ENCODE measurements at places on chromosomes 1 and 21.

GRCh38 chr1:174036798-174037197 lies 14.6 kb upstream of the RC3H1 start:
- H3K27me3 ChIP-seq = no peaks in the 10 kb centered on the region
- H3K4me3 ChIP-seq = no peak overlapping the region
- DNase-seq = no peak
- no peaks in the 10 kb centered on the region for H3K4me1 ChIP-seq

DNA sequence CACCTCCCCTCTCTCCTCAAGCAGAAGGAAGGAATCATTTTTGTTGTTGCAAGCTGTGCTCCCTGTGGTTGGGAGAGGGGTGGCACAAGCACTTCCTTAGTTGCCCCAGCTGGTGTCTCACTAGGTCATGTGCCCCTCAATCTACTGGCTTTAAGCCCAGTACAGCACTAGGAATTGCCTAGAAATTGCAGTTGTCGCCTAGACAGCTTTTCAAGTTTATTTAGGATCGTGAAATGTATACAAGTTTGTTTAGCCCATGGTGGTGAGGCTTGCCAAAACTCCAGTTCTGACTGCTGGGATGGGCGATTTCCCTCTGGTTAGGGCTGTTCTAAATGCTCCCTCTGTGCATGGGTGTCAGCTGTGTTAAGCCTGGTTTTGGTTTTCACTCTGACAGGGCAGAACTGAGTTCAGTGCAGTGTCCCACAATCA lies 126.8 kb upstream of the ZNF644 start:
- no peak overlapping the region for H3K27ac ChIP-seq
- H3K4me1 ChIP-seq = no peaks in the 10 kb centered on the region
- H3K4me3 ChIP-seq = no peak overlapping the region
- H3K27me3 ChIP-seq = no peaks in the 10 kb centered on the region
- DNase-seq = no peak

- H3K36me3 ChIP-seq = no peaks in the 10 kb centered on the region
- no peak overlapping the region for H3K4me3 ChIP-seq
These were observed 263.7 kb downstream of the PTPRU start for GRCh38 chr1:29500041-29500440.

- no peaks in the 10 kb centered on the region for H3K4me1 ChIP-seq
- no peak overlapping the region for H3K27ac ChIP-seq
- no peak overlapping the region for H3K4me3 ChIP-seq
- H3K36me3 ChIP-seq = no peaks in the 10 kb centered on the region
These were observed 251.3 kb upstream of the FMN2 start for GRCh38 chr1:239840336-239840735.

- H3K27ac ChIP-seq = no peak overlapping the region
- H3K4me3 ChIP-seq = no peak overlapping the region
- H3K36me3 ChIP-seq = no peaks in the 10 kb centered on the region
- H3K4me1 ChIP-seq = no peaks in the 10 kb centered on the region
These were observed 71.3 kb downstream of the TMEM53 start for GRCh38 chr1:44602634-44603628.

- H3K4me3 ChIP-seq = no peak overlapping the region
- H3K36me3 ChIP-seq = no peaks in the 10 kb centered on the region
- H3K27me3 ChIP-seq = no peaks in the 10 kb centered on the region
- H3K27ac ChIP-seq = no peak overlapping the region
- DNase-seq = no peak
These were observed 92.6 kb downstream of the ATG4C start for GRCh38 chr1:62876535-62876934.

DNA sequence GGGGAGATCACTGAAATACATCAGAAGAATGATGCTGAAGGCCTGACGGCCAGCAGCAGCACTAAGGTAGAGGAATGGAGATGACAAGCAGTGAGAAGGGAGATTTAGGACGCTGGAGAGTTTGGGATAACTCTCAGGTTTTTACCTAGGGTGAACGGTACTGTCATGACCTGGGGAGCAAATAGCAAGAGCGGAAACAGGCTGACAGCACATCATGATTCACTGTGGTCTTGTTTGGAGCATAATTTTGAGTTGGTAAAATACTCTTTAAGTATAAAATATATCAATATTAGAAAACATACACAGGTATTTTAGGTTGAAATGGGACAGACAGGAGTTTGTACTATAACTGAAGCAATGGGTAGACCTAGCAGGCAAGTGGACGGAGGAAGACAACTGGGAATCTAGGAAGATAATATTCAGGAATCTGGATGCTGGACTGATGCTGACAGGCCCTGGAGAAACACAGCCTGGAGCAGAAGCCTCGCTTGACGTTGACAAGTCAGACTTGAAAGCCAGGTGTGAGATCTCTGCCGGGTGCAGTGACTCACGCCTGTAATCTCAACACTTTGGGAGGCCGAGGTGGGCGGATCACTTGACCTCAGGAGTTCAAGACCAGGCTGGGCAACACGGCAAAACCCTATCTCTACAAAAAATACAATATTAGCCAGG lies 33.3 kb downstream of the ALG14 start:
- DNase-seq = no peak
- H3K36me3 ChIP-seq = no peaks in the 10 kb centered on the region
- H3K4me3 ChIP-seq = no peak overlapping the region
- H3K4me1 ChIP-seq = no peaks in the 10 kb centered on the region
- no peaks in the 10 kb centered on the region for H3K27me3 ChIP-seq

DNA sequence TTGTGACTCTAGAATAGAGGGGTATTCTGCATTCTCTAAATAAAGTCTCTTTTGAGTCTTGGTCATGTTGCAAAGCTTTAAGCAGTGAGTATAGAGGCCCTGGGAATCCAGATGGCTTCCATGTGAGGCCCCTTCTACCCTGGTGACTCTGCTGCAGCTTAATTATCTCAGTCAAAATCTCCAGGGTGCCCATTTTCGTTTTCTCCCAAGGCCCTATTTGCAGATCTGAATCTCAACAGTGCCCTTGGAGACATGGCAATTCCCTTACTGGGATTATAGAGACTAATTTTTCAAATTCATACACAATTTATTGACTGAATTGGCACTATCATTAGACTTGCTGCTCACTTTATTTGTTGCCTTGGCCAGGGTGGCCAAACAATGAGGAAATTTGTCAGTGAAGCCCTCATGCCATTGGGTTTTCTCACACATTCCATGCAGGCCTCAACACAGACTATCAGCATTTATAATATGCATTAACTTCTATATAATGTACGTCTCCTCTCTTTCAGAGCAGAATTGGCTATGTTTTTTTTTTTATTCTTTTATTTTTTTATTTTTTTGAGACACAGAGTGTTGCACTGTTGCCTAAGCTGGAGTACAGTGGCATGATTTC lies 35.1 kb downstream of the PROX1 start:
- no peaks in the 10 kb centered on the region for H3K36me3 ChIP-seq
- no peaks in the 10 kb centered on the region for H3K27me3 ChIP-seq
- no peaks in the 10 kb centered on the region for H3K4me1 ChIP-seq
- no peak for DNase-seq
- no peak overlapping the region for H3K4me3 ChIP-seq

GRCh38 chr21:14686466-14687267 lies 140.6 kb upstream of the SAMSN1 start:
- H3K27me3 ChIP-seq = no peaks in the 10 kb centered on the region
- no peak for DNase-seq

- no peaks in the 10 kb centered on the region for H3K4me1 ChIP-seq
- H3K27me3 ChIP-seq = no peaks in the 10 kb centered on the region
- no peak overlapping the region for H3K27ac ChIP-seq
- H3K4me3 ChIP-seq = no peak overlapping the region
These were observed 18.6 kb upstream of the NTNG1 start for GRCh38 chr1:107122225-107122624.

DNA sequence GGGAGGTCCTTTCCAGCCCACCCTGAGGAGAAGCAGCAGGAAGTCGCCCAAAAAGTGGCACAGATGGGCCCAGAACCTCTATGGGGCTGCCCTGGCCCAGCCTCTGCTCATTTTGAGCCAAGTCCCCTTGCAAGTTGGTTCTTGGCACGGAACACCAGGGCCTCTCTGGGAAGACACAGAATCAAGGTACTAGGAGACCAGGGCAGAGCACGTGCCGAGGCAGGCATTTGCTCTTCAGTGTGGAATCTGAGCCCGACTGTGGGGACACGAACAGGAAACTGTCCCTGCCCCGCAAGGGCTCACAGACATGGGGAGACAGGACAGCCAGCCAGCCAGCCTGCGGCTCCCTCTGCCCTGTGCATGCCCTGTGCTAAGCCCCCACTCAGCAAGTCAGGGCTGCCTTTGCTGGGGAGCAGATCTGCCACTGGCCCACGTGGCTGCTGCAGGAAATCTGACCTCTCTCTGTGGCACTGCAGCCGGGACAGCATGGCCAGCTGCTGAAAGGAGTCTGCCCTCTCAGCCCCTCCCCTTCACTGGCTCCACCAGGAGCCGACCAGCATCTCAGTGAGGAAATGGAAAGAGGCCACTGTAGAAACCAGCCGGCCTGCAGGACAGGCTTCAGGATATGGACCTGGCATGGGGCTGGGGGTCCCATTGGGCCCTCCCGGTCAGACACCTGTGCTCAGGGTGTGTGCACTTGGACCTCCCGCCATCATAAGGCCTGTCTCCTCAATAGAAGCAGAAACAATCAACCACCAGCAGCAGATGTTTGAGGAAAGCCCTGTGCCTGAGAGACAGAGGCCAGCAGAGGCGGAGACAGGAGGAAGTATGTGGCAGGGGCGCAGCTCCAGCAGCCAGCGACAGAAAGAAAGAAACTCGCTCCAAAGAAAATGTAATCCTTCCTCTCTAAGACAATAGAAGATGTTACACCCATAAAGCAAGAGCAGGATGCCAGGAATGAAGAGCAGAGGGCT lies 3.7 kb downstream of the ARHGEF16 start:
- H3K27me3 ChIP-seq = peaks cover 3% of the 10 kb centered on the region
- H3K4me3 ChIP-seq = no peak overlapping the region

DNA sequence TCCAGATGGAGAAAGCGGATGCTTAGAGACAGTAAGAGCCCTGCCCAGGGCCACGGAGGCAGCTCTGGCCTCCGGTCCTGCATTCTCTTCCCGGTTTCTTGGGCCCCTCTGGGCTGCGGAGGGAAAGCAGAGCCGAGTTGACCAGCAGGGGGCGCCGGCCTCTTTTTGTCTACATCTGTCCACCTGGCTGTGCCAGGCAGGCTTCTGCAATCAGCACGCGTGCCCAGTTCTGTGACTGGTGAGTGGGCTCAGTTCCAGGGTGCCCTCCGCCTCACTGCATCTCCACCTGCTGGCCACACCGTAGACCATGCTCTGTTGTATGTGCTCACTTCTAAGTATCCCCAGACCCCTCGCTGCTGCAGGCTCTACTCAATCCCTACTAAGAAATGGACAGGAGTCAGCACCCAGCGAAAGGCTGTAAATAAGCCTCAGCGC lies 6.7 kb upstream of the HUNK start:
- no peaks in the 10 kb centered on the region for H3K36me3 ChIP-seq
- no peak overlapping the region for H3K4me3 ChIP-seq
- peaks cover 7% of the 10 kb centered on the region for H3K4me1 ChIP-seq
- no peaks in the 10 kb centered on the region for H3K27me3 ChIP-seq
- DNase-seq = no peak
- H3K27ac ChIP-seq = no peak overlapping the region

DNA sequence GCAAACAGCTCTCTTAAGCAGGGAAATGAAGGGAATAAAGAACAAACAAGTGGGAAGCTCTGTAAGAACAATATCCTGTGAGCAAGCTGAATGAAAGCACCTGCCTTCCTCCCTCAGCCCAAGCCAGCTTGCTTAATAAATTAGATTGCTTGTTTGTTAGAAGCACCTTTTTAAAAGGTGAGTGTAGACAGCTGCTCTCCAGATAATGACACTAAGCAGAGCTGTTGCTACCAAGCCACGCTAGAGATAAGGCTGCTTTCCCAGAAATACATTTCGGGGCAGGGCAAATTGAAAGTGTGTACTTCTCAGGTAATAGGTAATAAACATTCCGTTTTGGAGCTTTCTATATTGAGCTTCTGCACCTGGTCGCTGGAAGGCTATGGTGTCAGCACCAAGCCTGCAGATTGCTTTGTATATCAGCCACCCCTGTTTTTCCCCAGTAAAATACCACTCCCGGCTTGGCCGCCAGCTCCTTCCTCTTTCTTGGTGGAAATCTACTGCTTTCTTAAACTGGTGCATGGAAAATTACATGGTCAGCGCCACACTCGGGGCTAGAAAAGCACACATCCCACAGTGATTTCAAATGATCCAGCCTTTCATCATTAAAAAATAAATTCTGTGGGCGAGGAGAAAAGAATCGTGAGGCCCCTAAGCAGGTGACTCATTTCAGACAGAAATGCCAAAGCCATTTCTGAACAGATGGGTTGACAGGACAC lies 151.3 kb downstream of the ETS2 start:
- DNase-seq = no peak
- no peak overlapping the region for H3K4me3 ChIP-seq
- H3K4me1 ChIP-seq = peaks cover 21% of the 10 kb centered on the region
- no peaks in the 10 kb centered on the region for H3K36me3 ChIP-seq

DNA sequence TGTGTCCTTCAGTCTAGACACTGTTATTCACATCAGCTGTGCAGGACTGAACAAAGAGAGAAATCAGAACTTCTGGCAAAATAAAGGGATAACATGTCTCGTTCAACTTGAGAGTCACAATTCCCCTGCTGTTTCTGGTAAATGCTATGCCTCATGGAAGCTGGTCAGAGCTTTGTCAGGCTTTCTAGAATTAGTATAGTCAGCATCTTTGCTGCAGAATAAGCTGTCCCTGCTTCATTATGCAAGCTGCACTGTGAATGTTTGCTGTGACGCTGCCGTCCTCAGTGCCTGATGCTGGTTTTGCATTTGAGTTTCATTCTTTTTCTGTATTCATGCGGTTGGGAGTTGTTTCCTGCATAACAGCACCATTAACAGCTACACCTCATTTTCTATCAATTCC lies 96.4 kb upstream of the KCNJ6 start:
- no peaks in the 10 kb centered on the region for H3K36me3 ChIP-seq
- no peak for DNase-seq
- H3K27me3 ChIP-seq = no peaks in the 10 kb centered on the region
- H3K27ac ChIP-seq = no peak overlapping the region
